ENCODE measurements at places on chromosomes 12 and 14.

DNA sequence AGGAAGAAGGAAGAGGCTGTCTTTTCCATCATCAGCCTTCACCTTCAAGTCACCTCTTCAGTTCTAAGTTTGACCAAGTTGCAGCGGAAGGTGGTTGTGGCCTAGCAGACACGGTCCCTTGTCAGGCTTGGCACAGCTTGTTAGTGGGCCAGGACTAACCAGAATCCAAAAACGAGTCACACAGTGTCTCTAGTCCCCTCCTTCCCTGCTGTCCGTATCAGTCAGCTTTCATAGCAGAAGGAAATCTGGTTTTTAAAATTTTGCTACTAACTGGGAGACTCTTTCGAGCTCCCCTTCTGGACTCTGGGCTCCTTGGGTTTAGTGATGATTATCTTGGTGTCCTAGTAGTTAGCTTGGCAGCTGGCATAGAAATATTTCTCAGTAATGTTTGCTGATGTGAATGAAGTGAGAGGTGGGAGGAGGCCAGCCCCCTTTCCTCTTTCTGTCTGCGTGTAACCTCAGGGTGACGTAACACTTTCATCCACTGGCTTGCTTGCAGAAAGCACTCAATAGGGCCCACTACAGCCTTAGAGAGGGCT lies 3.8 kb downstream of the ETV6 start:
- no peak for DNase-seq

DNA sequence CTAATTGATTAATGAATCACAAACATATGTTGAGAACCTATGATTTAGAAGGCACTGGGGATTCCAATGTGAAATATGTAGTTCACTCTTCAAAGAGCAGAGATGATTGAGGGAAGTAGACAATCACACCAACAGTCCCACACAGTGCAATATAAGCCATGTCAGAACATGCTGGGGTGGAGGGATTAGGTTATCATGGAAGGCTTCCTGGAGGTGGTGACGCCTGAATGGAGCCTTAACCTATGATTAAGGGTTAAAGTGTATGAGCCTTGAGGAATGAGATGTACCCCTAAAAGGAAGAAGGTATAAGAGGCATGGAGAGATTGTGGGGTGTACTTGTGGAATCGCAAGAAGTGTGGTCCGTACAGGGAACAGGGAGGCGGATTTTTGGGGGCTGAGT lies 31.3 kb downstream of the ERH start:
- DNase-seq = no peak

- no peak for DNase-seq
These were observed 182.3 kb downstream of the PELI2 start for GRCh38 chr14:56300495-56300894.

GRCh38 chr12:31807773-31808097 lies 78.9 kb upstream of the AMN1 start:
- DNase-seq = no peak
